ENCODE measurements at places on chromosomes 16 and 17.

DNA sequence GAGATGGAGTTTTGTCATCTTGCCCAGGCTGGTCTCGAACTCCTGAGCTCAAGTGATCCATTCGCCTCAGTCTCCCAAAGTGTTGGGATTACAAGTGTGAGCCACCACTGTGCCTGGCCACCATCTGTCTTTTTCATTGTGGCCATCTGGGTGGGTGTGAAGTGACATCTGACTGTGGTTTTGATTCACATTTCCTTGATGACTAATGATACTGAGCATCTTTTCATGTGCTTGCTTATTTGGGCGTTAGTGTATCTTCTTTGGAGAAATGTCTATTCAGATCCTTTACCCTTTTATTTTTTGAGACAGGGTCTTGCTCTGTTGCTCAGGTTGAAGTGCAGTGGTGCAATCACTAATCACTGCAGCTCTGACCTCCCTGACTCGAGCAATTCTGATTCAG is 53.9 kb upstream of the ERN1 start:
- DNase-seq = no peak

DNA sequence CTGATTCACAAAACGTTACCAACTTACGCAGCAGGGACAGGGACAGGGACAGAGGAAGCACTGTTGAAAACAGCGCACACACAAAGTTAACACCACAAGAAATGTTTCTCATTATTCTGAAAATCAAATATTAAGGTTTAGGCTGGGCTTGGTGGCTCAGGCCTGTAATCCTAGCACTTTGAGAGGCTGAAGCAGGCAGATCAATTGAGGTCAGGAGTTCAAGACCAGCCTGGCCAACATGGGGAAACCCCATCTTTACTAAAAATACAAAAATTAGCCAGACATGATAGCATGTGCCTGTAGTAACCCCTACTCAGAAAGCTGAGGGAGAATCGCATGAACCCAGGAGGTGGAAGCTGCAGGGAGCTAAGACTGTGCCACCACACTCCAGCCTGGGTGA is 4.2 kb downstream of the CYTH1 start:
- no peak for DNase-seq

- no peak for DNase-seq
Measured at GRCh38 chr16:12801511-12802042, 2.1 kb downstream of the CPPED1 start.

DNA sequence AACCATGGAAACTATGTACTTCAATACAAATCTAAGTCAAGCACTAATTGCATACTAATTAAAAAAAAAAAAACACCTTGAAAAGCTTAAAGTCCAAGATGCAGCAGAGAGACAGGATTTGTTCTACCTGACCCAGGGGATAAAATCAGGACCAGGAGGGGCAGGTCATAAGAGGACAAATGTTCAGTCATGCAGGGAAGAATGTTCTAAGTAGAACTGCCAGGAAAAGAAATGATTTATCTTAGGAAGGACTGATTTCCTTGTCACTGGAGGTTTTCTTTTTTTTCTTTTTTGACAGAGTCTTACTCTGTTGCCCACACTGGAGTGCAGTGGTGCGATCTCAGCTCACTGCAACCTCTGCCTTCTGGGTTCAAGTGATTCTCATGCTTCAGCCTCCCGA is 9.1 kb upstream of the GHDC start:
- DNase-seq = no peak

DNA sequence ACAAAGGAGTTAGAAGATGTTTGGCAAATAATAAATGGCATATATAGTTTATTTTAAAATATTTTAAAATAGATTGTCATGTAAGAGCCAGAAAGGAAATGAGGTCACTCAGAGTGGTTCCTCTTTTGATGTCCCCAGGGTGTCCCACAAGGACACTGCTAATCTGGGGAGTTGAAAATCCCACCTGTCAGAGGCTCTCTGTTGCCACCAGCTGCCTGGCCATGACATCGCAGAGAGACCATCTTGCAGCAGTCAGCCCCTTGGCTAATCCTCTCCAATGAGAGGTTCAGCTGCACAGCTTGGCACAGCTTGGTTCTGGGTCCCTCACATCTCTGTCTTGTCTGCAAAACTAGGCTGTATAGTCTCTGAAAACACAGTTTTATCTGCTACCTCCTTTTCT is 11.0 kb upstream of the RBFOX1 start:
- DNase-seq = no peak

Data from effector CD4-positive, alpha-beta T cell (primary cell).